ENCODE measurements at places on chromosomes 1 and 21.

DNA sequence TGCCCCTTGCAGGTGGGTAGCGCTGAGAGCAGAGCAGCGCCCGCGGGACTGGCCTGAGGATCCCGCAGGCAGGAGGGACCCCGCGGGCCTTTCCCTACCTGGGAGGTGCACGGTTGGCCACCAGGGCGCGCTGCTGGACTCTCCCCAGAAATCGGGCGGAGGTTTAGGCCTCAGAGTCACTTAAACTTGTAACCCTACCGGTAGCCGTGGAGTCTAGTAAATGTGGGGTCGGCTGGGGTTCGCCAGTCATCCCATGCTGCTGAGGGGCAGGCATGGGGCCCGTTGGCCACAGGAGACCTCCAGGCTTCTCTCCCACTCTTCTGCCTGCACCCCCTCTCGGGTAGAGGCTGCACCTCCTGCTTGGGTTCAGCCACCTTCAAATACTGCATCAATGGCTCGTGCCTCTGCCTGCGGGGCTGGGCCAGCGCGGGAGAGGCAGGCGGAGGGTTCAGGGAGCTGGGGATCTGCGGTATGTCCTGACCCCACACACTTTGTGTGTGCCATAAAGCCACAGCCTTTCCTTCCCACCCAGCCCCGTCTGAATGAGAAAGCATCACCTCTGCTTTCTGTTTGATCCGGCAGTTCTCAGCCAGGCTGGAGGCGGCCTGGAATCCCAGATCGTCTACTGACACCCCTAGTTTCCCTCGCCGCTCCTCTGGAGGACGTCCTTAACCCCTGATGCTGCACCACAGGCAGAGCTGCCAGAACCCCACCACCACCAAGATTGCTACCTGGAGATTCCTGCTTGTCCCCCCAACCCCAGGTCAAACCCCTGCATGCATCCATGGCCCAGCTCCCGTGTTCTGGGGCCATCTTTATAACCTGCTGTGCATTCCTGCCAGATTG is 12.3 kb upstream of the GSTM4 start:
- peak; percentile 85 for DNase-seq

- no peak for DNase-seq
Measured at GRCh38 chr1:183287191-183287675, 101.2 kb downstream of the LAMC2 start.

- DNase-seq, result no peak
Measured at GRCh38 chr1:30642391-30643120, 80.8 kb downstream of the MATN1 start.

- no peak for DNase-seq
Measured at GRCh38 chr1:89812992-89813391, 7.8 kb upstream of the LRRC8D start.

DNA sequence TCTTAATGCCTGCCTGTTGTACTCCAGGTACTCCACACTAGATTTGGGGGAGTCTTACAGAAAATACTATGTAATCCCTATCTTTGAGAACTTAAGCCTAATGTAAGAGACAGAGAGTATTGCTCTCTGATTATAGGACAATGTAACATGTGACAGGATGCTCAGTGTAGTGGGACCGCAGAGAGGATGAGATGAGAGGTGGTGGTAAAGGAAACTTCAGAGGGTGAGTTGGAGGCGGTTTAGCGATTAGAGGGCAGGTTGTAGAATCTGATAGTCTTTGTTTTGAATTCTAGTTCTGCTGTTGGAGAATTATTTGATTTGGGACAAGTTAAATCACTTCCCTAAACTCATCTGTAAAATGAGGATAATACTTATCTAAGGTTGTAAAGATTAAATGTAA is 5.4 kb downstream of the SOAT1 start:
- no peak for DNase-seq

- DNase-seq, result no peak
Measured at GRCh38 chr1:195462646-195463045, 1145.6 kb downstream of the KCNT2 start.

- no peak for DNase-seq
Measured at GRCh38 chr1:12146343-12147112, 20.3 kb upstream of the TNFRSF1B start.

GRCh38 chr1:57824535-57824934 is 400.7 kb upstream of the DAB1 start:
- no peak for DNase-seq

DNA sequence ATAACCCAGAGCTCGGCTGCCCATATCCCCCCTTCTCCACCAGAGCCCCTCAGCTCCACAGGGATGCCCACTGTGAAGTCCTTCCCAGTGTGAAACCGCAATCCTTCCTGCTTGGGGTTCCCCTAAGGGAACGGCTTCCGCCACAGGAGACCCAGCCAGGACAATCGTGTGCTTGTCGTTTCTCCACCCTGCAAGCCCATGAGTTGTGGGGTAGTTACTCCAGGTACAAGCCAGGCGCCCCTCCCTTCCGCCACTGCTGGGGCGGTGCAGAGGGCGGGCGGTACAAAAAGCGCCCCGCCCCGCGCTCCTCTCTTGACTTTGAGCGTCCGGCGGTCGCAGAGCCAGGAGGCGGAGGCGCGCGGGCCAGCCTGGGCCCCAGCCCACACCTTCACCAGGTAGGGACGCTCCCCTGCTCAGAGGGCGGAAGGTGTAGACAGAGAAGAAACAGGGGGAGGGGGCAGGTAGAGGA is at the start of gene TINAGL1:
TINAGL1 (plus strand) TSS at position 315 of the 469 bp plus-strand sequence. CDS start 634 bp downstream, outside the sequence.
- peak; percentile 93 for DNase-seq

DNA sequence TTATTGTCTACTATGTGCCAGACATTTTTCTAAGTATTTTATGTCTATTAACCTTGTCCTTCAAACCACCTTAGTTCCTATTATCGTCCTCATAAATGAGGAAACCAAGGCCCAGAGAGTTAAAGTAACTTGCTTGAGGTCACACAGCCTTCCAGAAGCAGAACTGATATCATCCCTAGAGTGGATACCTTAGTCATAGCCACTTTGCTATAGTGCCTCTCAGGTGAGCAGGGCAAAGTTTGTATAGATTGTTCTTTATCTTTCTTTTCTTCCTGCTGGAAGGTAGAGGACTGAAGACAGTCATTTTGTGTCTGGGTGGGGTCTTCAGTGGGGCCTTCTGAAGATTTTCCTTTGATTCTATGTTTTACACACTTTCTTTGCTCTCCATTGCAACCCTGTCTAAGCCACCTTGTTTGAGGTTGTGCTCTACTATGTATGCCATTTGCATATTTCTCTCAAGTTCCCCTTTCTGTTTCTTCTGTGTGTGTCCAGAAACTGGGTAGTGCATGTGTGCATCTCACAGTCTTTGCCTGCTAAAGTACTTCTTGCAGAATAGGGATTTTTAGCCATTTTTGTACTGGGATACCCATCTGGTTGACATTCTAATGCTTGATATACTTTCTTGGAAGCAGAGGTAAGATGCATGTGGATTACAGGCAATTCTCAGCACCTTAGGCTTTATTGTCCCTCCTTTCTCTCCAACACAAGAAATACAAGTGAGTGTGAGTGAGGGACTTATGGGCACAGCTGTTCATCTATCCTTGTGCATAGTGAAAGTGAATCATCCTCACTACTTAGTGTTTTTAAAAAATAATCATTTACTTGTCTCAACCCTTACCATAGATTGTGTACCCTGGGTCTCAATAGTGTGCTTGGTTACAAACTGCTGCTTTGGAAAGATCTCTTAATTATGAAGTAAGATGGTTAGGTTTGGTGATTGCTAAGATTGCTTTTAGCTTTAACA is 207.6 kb upstream of the HMCN1 start:
- DNase-seq, result no peak

DNA sequence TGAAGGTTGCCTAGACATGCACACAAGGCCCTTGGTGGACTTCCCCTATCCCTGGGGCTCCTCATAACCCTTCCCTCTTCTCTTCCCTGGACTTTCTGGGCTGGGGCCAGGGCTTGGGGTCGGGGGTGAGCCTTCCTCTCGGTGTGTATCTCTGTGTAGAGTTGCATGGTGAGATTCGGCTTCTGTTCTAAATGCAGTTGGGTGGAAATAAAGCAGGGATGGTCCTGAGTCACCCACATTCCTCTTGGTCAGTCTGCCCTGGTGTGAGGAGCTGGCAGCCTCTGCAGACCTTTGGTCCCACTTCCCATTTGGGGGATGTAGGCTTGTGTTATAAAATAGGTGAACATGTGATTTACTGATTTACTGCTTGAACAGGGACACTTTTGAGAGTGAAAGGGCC is 38.0 kb downstream of the ADARB1 start:
- DNase-seq, result no peak

DNA sequence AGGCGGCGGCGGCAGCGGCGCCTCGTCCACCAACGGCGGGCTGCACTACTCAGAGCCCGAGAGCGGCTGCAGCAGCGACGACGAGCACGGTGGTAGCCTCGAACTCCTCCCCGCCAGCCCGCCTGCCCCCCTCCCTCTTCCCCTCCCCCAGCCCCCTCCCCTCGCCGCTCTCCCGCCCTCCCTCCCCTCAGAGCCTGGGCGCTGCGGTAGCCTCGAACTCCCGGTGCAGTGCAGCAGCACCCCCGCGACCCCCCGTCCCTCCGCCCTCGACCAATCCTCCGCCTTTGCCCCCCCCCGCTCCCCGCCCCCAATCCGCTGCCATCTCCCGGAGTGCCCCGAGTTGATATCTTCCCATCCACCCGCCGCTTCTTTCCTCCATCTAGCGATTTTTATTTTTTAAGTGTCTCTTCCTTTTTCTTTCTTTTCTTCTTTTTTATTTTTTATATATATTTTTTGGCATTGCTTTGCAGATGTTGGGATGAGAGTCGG is 516 bp downstream of the RCOR3 start:
- DNase-seq, result no peak

- DNase-seq, result no peak
Measured at GRCh38 chr1:35564884-35565741, 7.5 kb downstream of the NCDN start.

DNA sequence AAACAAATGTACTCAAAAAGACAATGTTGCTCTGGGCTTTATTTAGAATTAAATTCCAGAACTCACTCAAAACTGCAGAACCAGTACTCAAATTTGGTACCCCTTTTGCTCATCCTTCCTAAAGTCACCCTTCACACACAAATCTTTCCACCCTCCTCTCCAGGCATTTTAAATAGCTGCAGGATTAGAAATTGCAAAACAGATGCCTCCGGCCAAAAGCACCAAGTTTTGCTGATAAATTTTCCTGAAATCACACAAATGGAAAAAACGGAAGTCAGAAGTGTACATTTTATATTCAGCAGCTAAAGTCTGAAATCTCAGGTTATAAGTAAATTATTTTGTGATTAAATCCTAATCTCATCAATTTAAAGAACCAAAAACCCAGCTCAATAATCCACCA is 147.0 kb downstream of the NRIP1 start:
- no peak for DNase-seq

DNA sequence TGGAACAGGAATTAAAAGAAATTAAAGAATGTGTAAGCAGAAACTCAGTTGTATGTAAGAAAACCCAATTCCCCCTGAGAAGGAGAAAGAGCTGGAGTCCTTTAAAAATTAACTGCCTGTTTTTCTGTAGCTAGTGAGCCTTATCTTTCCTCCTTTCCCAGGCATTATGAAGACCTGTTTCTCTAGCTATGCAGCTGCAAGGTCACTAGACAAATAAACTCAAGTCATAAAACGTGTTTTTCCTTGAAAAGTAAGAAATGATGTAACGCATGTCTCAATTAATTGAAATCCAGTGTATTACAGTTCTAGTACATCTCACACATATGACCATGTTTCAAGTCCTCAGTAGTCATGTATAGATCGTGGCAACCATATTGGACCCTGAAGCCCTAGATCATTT is 5.3 kb downstream of the S100A12 start:
- no peak for DNase-seq

- no peak for DNase-seq
Measured at GRCh38 chr1:154809436-154810413, 60.4 kb downstream of the KCNN3 start.

DNA sequence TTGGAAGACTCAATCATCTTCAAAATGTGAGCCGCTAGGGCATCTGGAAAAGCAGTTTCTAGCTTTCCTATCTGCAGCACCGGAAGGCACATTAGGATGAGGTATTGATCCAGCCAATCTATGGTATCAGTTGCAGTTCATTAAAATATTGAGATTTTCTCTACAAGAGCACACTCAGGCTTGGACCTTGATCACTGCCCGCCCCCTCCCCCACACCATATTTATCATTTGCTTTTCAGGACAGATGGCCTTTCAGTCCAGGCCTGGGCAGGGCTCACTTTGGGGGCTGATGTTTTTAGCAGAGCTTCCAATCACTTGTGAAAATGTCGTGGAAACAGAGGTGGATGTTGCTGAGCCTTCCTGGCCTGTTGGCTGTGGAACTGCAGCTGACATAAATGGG is 17.5 kb downstream of the LHX4 start:
- no peak for DNase-seq

DNA sequence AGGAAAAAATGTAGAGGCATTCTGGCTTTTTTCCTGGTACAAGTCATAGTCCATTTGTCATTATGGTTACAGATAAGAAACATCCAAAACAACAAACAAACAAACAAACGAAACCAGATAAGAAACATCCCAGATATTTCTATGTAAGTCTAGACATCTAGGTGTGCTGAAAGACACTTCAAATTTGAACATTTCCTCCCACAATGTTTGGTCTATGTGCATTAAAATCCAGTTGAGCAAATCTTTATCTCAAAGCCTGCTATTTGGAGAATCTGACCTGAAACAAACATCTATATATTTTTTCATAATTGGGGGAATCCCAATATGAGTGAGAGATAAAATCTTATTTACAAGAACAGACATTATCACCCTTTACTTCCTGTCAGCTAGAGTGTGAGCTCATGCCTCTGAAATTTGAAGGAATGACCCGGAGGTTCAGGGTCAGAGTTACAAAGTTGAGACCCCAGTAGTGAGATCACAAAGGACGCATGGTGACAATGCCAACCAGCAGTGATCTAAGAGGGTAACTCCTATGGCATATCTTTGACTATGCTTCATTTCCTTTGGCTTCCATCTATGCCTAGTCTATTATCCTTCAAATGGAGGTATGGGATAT is 182.9 kb upstream of the ATP1B1 start:
- no peak for DNase-seq

DNA sequence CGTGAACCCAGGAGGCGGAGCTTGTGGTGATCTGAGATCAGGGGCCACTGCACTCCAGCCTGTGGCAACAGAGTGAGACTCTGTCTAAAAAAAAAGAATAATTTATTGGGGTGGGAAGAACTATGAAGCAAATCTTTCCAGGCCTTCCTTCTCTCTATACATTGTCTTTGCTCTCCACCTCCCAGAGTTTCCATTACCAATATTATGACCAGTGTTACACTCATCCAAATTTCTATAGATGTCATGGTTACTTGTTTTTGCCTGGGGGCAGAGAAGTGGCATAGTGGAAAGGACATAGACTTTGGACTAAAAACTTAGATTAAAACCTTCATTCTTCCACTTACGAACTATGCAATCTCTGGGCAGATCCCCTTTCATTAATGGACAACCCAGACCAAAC is 10.1 kb downstream of the FASLG start:
- DNase-seq, result no peak

DNA sequence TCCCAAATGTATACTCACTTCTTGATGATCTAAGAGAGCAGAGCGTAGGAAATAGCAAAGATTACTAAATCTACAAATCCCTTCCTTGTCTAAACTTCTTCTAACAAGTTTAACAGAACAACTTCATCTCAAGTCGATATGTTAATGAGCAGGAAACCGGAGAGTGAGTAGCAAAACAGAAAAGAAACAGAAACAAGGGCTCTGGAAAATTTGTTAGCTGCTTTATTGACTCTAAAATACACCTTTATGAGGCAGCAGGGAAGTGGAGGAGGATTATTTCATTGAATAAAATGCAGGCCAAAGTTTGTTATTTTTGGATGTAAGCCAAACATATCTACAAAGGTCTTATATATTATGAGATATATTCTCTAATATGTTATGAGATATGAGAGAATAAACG is 192.4 kb downstream of the LRRIQ3 start:
- peak; percentile 18 for DNase-seq

Data from LoVo (cell line).